Right cardiac atrium (tissue), 5 donors: ENCODE measurements at places on chromosomes 13 and 19. TPM values are rescaled to one million over a fixed set of nuclear protein-coding genes. Genes with fewer than 3 reads are reported as not detected.
A peak's percentile ranks its signal among the peaks of the same experiment; 100 is the strongest.

Gene CCDC9
- total RNA-seq, result 27.5 TPM

Gene C5AR1
- 5.9 TPM for total RNA-seq

Gene AP1M1
- 53.1 TPM for total RNA-seq

Gene CALR3
- not detected for total RNA-seq

Gene TRIP10
- 68.8 TPM for total RNA-seq

Gene TJP3
- total RNA-seq, result not detected

Gene CRLF1
- 39.4 TPM for total RNA-seq

Gene OR7A5
- total RNA-seq, result not detected

Gene CYP2F1
- total RNA-seq, result not detected

Gene BRCA2
- total RNA-seq, result 1.2 TPM

DNA sequence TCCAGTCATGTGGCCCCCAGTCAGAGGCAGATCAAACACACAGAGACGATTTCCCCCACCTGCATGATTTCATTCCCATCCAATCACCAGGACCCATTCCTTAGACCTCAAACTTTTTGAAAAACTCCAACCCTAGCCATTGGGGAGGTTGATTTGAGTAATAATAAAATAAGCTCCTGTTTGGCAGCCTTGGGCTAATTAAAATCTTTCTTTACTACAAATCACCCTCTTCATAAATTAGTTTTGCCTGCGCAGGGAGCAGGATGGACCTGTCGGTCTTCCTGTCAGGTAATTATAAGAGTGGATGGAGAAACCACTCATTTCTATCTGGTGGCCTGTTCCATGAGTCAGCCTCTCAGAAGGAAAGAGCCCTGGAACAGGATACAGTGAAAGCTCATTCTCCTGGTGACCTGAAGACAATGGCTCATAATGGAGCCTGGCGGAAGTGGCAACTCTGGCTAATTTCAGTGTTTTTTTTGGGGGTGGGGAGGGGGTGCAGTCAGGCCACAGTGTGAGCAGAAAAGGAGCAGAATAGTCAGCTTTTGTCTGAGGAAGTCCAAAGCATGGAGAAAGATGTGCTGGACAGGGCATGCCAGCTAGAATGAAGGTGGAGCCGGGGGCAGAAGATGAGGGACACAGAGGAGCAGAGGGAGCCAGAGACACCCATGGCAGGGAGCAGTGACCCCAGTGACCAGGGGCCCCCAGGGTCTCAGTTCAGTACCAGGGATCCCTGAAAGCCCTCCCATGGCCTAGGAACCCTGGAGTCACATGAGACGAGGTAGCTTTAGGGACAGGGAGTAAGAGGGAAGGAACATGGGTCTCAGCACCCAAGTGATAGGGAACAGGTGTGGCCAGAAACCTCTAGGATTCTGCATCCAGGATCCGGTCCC is 31.8 kb upstream of the PSG9 start:
- no peak for DNase-seq

DNA sequence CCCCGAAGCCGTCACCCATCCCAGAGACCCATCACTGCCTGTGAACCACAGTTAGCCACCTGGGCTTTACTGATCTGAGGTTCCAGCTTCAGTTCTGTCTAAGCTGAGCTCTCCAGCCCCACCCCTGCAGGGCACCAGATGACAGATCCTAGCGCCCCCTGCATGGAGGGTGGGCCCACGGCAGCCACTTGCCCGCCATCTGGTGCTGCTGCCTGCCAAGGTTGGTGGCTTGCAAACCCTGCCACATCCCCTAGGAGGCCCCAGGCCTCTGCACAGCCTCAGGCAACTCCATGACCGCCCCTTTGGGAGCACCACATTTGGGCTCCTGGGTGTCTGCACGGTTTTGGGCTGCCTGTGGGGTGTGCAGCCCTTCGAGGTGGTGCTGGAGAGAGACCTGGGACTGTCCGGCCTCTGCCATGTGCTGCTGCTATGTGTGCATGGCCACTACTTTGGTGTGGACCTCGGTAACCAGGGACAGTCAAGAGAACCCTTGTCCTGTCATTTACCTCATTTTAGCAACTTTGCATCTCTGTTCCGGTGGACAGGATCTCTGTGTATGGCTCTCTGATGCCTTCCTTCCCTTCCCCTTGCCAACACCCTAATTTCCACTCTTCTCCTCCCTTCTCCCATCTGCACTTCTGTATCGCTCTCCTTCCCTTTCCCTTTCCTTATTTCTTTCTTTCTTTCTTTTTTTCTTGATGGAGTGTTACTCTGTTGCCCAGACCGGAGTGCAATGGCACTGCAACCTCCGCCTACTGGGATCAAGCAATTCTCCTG is 17.4 kb upstream of the SDHAF1 start:
- DNase-seq, result no peak

DNA sequence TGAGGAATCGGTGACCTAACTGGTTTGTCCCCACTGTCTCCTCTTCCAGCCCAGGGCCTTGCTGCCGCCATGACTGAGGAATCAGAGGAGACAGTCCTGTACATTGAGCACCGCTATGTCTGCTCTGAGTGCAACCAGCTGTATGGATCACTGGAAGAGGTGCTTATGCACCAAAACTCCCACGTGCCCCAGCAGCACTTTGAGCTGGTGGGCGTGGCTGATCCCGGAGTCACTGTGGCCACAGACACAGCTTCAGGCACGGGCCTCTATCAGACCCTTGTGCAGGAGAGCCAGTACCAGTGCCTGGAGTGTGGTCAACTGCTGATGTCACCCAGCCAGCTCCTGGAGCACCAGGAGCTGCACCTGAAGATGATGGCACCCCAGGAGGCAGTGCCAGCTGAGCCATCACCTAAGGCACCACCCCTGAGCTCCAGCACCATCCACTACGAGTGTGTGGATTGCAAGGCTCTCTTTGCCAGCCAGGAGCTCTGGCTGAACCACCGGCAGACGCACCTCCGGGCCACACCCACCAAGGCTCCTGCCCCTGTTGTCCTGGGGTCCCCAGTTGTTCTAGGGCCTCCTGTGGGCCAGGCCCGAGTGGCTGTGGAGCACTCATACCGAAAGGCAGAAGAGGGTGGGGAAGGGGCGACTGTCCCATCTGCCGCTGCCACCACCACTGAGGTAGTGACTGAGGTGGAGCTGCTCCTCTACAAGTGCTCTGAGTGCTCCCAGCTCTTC is 2.7 kb downstream of the ZNF574 start:
- no peak for DNase-seq

DNA sequence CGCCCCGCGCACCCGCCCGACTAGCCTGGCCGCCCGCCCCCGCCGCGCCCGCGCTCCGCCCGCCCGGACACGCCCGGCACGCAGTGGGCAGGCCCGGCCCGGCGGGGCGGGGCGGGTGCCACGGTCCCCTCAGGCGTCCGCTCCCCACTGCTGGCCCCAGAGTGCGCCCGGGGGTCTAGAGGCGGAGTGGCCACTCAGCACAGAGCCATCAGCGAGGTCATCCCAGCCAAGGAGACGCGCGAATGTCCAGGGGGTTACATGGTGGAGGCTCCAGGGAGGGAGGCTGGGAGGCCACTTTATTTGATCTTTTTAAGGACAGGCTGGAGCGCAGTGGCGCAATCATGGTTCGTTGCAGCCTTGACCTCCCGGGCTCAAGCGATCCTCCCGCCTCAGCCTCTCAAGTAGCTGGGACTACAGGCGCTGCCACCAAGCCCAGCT is 236 bp upstream of the TINCR start:
- peak; percentile 42 for DNase-seq

- DNase-seq, result peak; percentile 66
Measured at GRCh38 chr19:3465552-3465951, 14.8 kb downstream of the SMIM24 start.

GRCh38 chr13:79749984-79750551 is 269.1 kb downstream of the NDFIP2 start:
- DNase-seq, result peak; percentile 66

- DNase-seq, result no peak
Measured at GRCh38 chr13:60794751-60795150, 397.7 kb downstream of the TDRD3 start.

DNA sequence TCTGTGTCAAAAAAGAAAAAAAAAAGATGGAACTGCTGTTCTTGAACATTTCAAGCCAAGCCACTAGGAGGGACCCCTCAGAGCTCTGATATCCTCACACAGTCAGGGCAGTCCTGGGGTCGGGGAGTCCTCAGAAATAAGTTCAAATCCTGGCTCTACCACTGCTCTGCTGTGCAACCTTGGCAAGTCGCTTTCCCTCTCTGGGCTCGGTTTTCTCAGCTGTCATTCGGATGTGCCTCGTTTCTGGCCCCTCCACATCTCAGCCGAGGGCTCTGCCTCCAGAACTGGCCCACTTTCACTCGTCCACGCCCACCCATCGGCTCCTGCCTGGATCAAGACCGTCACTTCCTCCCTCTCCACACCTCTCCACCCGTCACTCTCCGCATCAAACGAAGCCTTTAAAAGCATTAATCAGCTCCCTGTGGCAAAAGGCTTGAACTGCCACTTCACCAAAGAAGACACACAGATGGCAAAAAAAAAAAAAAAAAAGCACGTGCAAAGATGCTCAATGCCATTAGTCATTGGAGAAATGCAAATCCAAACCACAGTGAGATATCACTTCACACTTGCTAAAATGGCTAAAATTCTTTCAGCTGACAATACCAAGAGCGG is 7.4 kb upstream of the ZNRF4 start:
- no peak for DNase-seq

- DNase-seq, result no peak
Measured at GRCh38 chr13:20460761-20461160, 64.9 kb downstream of the CRYL1 start.

GRCh38 chr19:18765224-18765623 is 25.9 kb downstream of the COMP start:
- DNase-seq, result no peak

DNA sequence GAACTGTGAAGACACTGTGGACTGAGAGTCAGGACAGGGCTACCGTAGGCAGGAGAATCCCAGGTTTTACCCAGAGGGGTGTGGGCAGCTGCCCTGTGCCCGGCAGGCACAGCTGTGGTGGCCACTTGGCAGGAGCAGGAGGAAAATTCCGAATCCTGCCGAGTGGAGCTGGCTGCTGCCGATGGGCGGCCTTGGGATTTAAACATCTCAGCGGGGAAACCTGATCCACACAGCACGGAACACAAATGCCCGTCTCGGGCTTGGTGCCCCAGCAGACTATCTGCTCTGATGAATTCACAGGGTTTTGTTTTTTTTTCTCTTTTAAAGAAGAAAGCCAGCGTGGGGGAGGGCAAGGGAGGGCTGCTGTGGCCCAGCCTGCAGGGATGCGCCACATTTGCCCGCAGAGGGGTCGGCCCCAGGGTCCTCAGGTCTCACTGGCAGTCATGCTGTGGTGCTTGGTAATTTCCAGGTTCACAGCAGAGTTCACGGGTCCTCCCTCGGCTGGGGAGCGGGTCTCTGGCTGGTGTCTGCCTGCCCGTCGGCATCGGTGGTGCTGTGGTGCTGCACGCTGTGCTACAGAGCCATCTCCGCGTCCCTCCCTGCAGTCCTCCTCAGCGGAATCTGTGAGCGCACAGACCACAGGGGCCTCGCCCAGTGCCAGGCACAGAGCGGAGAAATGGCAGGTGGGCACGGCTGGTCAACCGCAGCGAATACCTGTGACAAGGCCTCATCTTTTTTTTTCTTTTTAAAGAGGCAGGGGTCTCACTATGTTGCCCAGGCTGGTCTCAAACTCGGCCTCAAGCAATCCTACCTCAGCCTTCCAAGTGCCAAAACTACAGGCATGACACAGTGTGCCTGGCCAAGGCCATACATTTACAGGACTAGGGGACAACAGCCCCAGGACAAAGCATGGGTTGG is 28.1 kb downstream of the MPND start:
- DNase-seq, result no peak

GRCh38 chr19:1935484-1936208 is 5.3 kb upstream of the CSNK1G2 start:
- DNase-seq, result peak; percentile 70

GRCh38 chr19:9729162-9729561 is 39.4 kb downstream of the ZNF846 start:
- no peak for DNase-seq

DNA sequence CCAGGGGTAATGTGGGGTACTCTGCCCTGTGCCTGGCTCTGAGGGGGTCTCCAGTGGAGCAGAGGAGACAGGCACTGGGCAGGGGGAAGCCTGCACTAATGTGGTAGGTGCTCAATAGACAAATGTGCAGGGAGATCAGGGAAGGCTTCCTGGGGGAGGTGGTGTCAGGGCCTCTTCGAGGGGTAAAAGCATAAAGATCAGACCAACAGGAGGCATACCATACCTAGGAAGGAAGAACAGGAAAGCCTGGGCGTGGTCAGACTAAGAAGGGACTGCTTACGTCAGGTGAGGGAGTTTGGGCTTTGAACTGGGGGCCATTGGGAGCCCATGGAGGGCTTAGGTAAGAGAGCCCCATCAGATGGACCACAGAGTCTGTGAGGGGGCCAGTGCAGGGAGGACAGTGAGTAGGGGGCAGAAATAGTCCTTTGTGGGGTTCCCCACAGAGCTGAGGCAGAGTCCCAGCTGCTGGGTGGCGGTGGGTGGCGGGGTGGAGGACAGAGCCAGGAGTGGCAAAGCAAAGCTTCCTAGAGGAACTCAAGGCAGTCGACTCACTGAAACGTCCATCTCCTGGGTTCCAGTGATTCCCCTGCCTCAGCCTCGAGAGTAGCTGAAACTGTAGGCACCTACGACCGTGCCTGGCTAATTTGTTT is 8.8 kb downstream of the PRR36 start:
- no peak for DNase-seq

DNA sequence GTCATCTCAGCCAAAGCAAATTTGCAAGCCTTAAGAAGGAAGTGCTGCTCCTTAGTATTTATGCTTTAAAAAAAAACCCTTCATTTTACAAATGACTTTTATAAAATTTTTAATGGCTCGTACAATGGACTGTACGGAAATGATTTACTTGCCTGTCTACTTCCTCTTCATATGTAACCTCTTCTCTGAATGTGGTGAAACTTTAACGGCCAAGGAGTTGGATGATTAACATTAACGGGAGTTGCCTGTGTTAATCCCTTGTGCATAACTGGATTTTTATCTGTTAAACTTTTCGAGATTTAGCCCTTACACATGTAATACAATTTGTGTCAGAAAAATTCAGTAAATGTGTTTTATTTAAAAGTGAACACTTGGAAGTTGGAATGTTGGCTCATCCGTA is 429.4 kb downstream of the TBC1D4 start:
- DNase-seq, result no peak

- no peak for DNase-seq
Measured at GRCh38 chr19:34075661-34076091, 96.6 kb upstream of the LSM14A start.

- no peak for DNase-seq
Measured at GRCh38 chr13:94520001-94520400, 40.5 kb upstream of the DCT start.

GRCh38 chr19:1503089-1503924 is 9.5 kb downstream of the ADAMTSL5 start:
- peak; percentile 86 for DNase-seq

- DNase-seq, result no peak
Measured at GRCh38 chr13:81409284-81409683, 1068.4 kb upstream of the SPRY2 start.

GRCh38 chr13:59016250-59016649 is 1147.5 kb downstream of the DIAPH3 start:
- DNase-seq, result no peak
